CD4-positive, CD25-positive, alpha-beta regulatory T cell (primary cell): ENCODE measurements at places on chromosomes 7 and 10. TPM values are rescaled to one million over a fixed set of nuclear protein-coding genes. Genes with fewer than 3 reads are reported as not detected.

GRCh38 chr10:7457478-7458316 lies 46.9 kb upstream of the SFMBT2 start:
- H3K36me3 ChIP-seq: no peaks in the 10 kb centered on the region
- no peak overlapping the region for H3K4me3 ChIP-seq
- H3K4me1 ChIP-seq: no peaks in the 10 kb centered on the region
- DNase-seq: no peak

GRCh38 chr10:47133871-47134570 lies 166.0 kb upstream of the GDF10 start:
- H3K36me3 ChIP-seq: no peaks in the 10 kb centered on the region
- H3K27me3 ChIP-seq: no peaks in the 10 kb centered on the region
- DNase-seq: no peak
- H3K4me1 ChIP-seq: no peaks in the 10 kb centered on the region

GRCh38 chr7:133836666-133837065 lies 290.5 kb upstream of the LRGUK start:
- no peak for DNase-seq
- H3K36me3 ChIP-seq: no peaks in the 10 kb centered on the region
- H3K27ac ChIP-seq: no peak overlapping the region
- H3K27me3 ChIP-seq: no peaks in the 10 kb centered on the region

The ZWINT gene
- 3.4 TPM for total RNA-seq

The DMBT1 gene
- total RNA-seq: not detected

The SH2B2 gene
- total RNA-seq: 0.89 TPM

The INA gene
- not detected for total RNA-seq

DNA sequence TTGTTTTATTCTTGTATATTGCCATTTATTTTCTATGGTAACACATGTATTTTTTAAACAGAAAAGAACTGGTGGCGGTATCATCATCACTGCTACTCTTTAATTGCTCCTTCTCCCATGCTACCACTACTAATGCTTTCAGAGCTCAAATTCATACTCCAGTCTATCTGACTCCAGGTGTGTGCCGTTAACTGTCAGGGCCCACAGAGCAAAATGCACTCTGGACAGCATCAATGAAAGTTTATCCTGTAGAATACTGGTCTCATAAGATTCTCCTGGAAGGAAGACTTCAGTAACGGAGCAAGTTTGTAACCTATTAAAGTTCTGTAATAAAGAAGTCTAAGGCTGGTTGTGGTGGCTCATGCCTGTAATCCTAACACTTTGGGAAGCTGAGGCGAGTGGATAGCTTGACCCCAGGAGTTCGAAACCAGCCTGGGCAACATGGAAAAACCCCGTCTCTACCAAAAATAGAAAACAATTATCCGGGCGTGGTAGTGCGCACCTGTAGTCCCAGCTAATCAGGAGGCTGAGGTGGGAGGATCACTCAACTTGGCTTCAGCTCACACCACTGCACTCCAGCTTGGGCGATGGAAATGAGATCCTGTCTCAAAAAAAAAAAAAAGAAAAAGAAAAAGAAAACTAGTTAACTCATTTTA lies 18.4 kb downstream of the ZNRF2 start:
- peaks cover 59% of the 10 kb centered on the region for H3K4me1 ChIP-seq
- no peak overlapping the region for H3K27ac ChIP-seq
- DNase-seq: no peak
- no peaks in the 10 kb centered on the region for H3K27me3 ChIP-seq
